ENCODE measurements at places on chromosomes 3 and 15. TPM values are rescaled to one million over a fixed set of nuclear protein-coding genes. Genes with fewer than 3 reads are reported as not detected.

Gene SLC26A6
- 15.1 TPM for total RNA-seq

Gene ALCAM
- 348 TPM for total RNA-seq

Gene GOLGA8T
- not detected for total RNA-seq

Gene ITGA11
- 1.6 TPM for total RNA-seq

Gene HDAC11
- total RNA-seq: 12.0 TPM

Gene TMC3
- total RNA-seq: not detected

Gene ZNF654
- 17.3 TPM for total RNA-seq

Gene BCL2A1
- total RNA-seq: not detected

Gene PLSCR2
- not detected for total RNA-seq

Gene GPR149
- total RNA-seq: not detected

DNA sequence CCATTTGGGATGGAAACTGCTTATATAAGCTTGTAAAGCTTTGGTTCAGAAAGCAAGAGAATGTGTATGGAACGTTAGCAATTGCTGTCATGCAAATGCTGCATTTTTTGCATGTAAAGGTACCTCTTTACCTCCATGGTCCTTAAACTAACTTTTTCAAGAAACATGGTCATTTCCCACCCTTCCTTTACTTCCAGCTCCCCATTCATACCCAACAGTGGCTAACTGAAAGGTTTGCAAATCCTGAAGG lies 84.3 kb downstream of the SMAD3 start:
- H3K27ac ChIP-seq: peak overlapping the region; percentile 94
- H3K27me3 ChIP-seq: peaks cover 14% of the 10 kb centered on the region
- DNase-seq: no peak
- H3K4me1 ChIP-seq: peaks cover 89% of the 10 kb centered on the region
- peaks cover 26% of the 10 kb centered on the region for H3K36me3 ChIP-seq

DNA sequence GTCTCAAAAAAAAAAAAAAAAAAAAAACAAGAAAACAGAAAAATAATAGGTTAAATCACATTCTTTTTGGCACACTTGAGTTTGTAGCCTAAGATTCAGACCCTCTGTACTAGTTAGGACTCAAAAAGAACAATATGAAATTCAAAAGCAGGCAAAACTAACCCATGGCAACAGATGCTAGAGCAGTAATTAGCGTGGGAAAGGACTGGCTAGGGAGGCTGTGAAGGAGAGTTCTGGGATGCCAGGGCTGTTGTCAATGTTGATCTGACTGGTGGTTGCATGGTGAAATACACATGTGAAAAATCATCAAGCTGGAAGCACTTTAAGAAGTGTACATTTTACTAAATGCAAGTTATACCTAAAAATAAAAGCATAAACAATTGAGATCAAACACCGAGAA lies 35.6 kb downstream of the KLHL6 start:
- peaks cover 18% of the 10 kb centered on the region for H3K4me1 ChIP-seq
- no peak overlapping the region for H3K27ac ChIP-seq
- H3K4me3 ChIP-seq: no peak overlapping the region
- peaks cover 28% of the 10 kb centered on the region for H3K27me3 ChIP-seq

DNA sequence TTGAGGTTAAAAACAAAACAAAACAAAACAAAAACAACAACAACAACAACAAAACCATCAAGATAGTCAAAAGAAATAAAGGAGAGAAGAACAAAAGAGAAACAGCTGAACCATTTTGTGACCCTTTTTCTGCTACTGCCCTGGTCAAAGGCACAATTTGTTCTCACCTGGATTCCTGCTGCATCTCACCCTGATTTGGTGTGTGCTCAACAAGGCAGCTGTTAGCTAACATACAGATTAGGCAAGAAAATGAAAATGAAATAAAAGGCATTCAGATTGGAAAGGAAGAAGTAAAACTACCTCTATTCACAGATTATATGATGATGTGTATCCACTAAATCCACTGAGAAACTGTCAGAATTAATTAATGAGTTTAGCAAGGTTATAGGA lies 28.7 kb upstream of the XIRP1 start:
- H3K27me3 ChIP-seq: peaks cover 42% of the 10 kb centered on the region
- DNase-seq: no peak
- H3K27ac ChIP-seq: no peak overlapping the region
- no peaks in the 10 kb centered on the region for H3K4me1 ChIP-seq
- no peaks in the 10 kb centered on the region for H3K36me3 ChIP-seq

DNA sequence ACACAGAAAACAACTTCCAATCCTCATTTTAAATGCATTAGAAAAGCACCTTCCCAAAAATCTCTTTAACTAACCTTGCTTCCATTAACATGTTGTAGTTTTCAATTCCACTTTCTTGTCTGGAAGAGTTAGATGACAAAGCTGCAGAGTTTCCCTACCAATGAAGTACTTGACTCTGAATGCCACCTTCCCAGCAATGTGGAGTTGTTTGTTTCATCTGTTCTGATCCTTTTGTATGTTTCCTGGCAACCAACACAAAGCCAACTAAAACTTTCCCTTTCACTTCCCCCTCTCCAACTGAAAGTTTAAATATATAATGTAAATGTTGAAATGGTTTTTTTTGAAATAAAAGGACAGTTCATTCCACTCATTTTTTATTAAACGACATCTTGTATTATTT lies at the start of gene WDR49:
Gene WDR49, minus strand, starts transcription at position 183 of the 400 bp plus-strand sequence. CDS start 517 bp downstream, outside the sequence.
- H3K4me3 ChIP-seq: no peak within 1 kb of the TSS
- H3K27me3 ChIP-seq: no peaks in the 10 kb centered on the region
- no peaks in the 10 kb centered on the region for H3K4me1 ChIP-seq
- no peaks in the 10 kb centered on the region for H3K36me3 ChIP-seq
- H3K27ac ChIP-seq: no peak within 1 kb of the TSS
- no peak for DNase-seq

GRCh38 chr3:78483090-78483489 lies 1284.7 kb downstream of the ROBO1 start:
- H3K36me3 ChIP-seq: no peaks in the 10 kb centered on the region
- no peaks in the 10 kb centered on the region for H3K4me1 ChIP-seq
- DNase-seq: no peak
- H3K4me3 ChIP-seq: no peak overlapping the region

DNA sequence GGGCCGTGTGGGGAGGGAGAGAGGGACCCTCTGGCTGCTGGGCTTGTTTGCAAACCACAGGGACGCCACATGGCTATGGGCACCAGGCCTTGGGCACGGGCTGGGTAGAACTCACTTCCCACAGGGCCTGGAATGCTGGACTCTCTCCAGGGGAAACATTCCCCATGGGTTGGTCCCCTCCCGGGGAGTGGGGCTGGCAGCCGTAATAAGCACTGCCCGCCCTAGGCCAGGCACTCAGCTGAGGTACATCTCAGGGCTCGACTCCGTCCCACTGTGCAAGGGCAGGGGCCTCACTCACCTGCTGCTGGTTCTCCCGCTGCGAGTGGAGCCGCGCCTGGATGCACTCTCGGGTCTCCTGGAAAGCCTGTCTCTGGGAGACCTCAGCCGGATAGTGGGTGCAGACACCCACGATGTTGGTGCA lies 96.7 kb downstream of the ADCY5 start:
- no peak overlapping the region for H3K4me3 ChIP-seq
- H3K36me3 ChIP-seq: no peaks in the 10 kb centered on the region
- peaks cover 44% of the 10 kb centered on the region for H3K27me3 ChIP-seq
- H3K27ac ChIP-seq: no peak overlapping the region

GRCh38 chr3:98650971-98651779 lies 57.8 kb upstream of the CPOX start:
- no peaks in the 10 kb centered on the region for H3K4me1 ChIP-seq
- DNase-seq: no peak
- no peak overlapping the region for H3K27ac ChIP-seq

- no peak for DNase-seq
- peaks cover 32% of the 10 kb centered on the region for H3K4me1 ChIP-seq
- H3K27me3 ChIP-seq: no peaks in the 10 kb centered on the region
- H3K27ac ChIP-seq: no peak overlapping the region
- no peak overlapping the region for H3K4me3 ChIP-seq
These were observed 27.8 kb downstream of the SLC41A3 start for GRCh38 chr3:126056088-126056487.

GRCh38 chr3:177190756-177191681 lies 6.3 kb downstream of the TBL1XR1 start:
- no peaks in the 10 kb centered on the region for H3K27me3 ChIP-seq
- H3K27ac ChIP-seq: peak overlapping the region; percentile 84
- peaks cover 31% of the 10 kb centered on the region for H3K36me3 ChIP-seq
- peak; percentile 39 for DNase-seq

- peaks cover 14% of the 10 kb centered on the region for H3K27me3 ChIP-seq
- peaks cover 60% of the 10 kb centered on the region for H3K4me1 ChIP-seq
- peak overlapping the region; percentile 73 for H3K27ac ChIP-seq
- peak; percentile 85 for DNase-seq
These were observed 1.4 kb upstream of the WNT5A start for GRCh38 chr3:55488398-55489055.

GRCh38 chr3:23873941-23874340 lies 42.8 kb downstream of the NKIRAS1 start:
- no peaks in the 10 kb centered on the region for H3K27me3 ChIP-seq
- peak overlapping the region; percentile 6 for H3K4me3 ChIP-seq
- no peaks in the 10 kb centered on the region for H3K36me3 ChIP-seq
- H3K4me1 ChIP-seq: peaks cover 53% of the 10 kb centered on the region
- H3K27ac ChIP-seq: peak overlapping the region; percentile 59
- DNase-seq: no peak

DNA sequence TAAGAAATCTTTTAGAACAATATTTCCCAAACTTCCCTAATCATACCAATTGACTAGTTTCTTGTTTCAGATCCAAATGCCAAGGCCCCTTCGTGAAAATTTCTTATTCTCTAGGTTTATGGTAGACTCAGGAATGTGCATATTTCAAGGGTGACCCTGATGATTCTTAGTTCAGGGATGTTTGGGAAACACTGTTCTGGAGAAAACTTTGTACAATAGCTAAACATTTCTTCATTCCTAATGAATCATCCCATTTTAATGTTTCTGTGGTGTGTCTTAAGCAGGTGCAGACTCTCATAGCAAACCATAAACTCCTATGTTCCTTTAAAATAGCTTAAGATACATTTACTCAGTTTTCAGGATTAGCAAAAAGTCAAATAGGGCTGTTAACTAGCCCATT lies 314.5 kb downstream of the TIGIT start:
- H3K36me3 ChIP-seq: 0 out of 2 replicates have a peak, but pooled peaks cover 10% of the 10 kb centered on the region
- peak overlapping the region; percentile 69 for H3K27ac ChIP-seq
- DNase-seq: peak; percentile 83
- no peaks in the 10 kb centered on the region for H3K27me3 ChIP-seq
- H3K4me1 ChIP-seq: peaks cover 48% of the 10 kb centered on the region

- DNase-seq: no peak
- H3K4me3 ChIP-seq: no peak overlapping the region
- no peaks in the 10 kb centered on the region for H3K27me3 ChIP-seq
- no peaks in the 10 kb centered on the region for H3K36me3 ChIP-seq
These were observed 139.7 kb upstream of the BNIP2 start for GRCh38 chr15:59828861-59829260.

- no peak overlapping the region for H3K27ac ChIP-seq
- no peak overlapping the region for H3K4me3 ChIP-seq
- H3K36me3 ChIP-seq: no peaks in the 10 kb centered on the region
- no peaks in the 10 kb centered on the region for H3K4me1 ChIP-seq
These were observed 538.6 kb downstream of the TUSC7 start for GRCh38 chr3:117248153-117248552.

- no peak overlapping the region for H3K27ac ChIP-seq
- peaks cover 23% of the 10 kb centered on the region for H3K36me3 ChIP-seq
- H3K4me1 ChIP-seq: peaks cover 9% of the 10 kb centered on the region
- H3K27me3 ChIP-seq: no peaks in the 10 kb centered on the region
These were observed 39.1 kb upstream of the GATM start for GRCh38 chr15:45417303-45417950.

DNA sequence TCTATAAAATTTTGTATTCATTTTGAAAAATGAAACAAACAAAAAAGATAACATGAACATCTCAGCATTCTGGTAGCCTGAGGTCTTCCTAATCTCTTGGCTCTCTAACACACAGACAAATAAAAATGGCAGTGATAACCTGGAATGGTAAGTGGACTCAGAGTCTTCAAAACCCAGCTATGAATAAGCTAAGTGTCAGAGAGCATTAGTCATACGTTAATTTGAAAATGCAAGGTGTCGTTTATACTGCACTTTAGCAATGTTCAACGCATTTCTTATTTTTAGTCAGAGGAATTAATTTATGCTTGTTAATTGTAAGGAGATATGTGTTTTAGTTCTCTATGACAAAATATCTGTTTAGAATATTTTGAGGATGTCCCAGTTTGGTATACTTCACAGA lies 294.3 kb downstream of the NEK10 start:
- DNase-seq: no peak
- peak overlapping the region; percentile 29 for H3K4me3 ChIP-seq
- no peak overlapping the region for H3K27ac ChIP-seq
- H3K4me1 ChIP-seq: peaks cover 8% of the 10 kb centered on the region
- H3K36me3 ChIP-seq: no peaks in the 10 kb centered on the region
- H3K27me3 ChIP-seq: peaks cover 10% of the 10 kb centered on the region

DNA sequence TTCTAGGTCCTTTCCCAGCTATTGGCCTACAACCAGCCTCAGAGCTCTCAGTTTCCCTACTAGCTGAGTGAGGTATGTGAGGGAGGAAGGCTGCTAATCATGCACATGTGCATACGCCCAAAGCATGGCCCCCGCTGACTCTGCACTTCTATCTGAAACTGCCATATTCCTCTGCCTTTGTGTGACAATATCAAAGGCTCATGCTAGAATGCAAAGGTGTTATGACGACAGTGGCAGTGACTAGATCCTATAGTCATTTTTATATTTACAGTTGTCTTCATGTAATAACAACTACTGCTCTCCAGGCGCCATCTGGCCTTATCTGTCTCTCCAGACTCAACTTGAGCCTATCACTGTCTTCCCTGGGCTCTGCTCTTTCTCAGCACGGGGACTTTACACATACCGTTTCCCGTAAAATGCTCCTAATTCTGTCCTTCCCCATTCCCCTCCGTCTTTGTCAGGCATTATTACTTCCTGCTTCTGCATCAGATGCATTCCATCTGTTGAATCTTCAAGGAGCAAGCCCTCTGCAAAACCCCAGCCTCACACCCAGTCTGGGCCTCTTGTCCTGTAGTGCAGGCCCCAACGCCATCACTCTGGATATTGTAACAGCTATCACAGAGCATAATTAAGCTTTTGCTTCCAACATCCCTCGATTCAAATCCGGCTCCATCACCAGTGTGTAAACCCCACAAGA lies 102.5 kb downstream of the PDCD6IP start:
- no peak overlapping the region for H3K4me3 ChIP-seq
- no peaks in the 10 kb centered on the region for H3K4me1 ChIP-seq
- H3K27me3 ChIP-seq: peaks cover 4% of the 10 kb centered on the region
- DNase-seq: no peak
- H3K36me3 ChIP-seq: no peaks in the 10 kb centered on the region
- no peak overlapping the region for H3K27ac ChIP-seq

Data from HFFc6 (cell line).